ENCODE measurements at places on chromosomes 4 and X.

DNA sequence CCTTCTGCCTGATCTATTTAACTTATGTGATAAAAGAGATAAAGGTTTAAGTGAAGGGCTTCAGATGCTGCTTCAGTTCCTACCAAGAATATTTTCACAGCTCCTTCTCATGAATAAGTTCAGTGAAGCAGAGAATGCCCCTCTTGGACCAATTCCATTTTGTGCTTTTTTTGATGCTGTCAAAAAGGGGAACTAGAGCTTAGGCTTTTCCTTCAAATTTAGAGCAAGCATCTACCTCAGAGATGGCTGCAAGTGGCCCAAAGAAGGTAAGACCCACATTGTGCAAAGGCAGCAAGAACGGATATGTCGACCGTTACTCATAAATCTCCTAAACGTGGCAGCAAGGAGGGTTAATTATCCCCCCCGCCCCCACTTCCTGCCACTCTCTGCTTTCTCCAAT lies 4.5 kb downstream of the CHRDL1 start:
- no peaks in the 10 kb centered on the region for H3K36me3 ChIP-seq
- DNase-seq, result no peak
- no peak overlapping the region for H3K4me3 ChIP-seq
- H3K27ac ChIP-seq, result no peak overlapping the region
- peaks cover under 1% of the 10 kb centered on the region for H3K27me3 ChIP-seq

DNA sequence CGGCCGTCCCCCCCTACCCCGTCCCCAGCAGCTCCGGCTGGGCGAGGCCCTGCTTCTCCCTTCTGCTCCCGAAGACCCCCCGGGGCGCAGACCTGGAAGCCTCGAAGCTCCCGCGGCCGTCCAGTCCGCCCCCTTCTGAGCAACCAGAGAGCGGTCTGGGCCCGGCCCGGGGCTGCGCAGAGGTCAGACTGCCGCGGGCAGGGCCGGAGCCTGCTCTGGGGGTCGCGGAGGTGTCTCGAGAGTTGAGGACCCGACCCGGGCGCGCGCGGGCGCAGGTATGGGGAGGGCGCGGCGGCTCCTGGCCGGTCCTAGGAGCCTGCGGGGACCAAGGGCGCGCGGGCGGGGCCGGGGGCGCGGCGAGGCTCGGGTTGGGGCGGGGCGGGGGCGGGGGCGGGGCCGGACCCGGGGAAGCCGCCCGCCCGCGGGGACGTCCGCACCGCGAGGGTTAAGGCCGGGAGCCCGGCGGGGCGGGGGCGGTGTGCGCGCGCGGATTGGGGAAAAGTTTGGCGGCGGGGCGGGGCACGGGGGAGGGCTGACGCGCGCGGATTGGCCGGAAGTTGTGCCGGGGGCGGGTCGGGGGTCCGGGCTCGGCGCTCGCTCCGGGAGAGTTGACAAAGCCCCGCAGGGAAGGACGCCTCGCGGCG lies at the start of gene FGFRL1:
FGFRL1 (plus strand) TSS at position 605 of the 644 bp plus-strand sequence. CDS start 860 bp downstream, outside the sequence.
- no peaks in the 10 kb centered on the region for H3K36me3 ChIP-seq
- peaks cover 30% of the 10 kb centered on the region for H3K27me3 ChIP-seq
- peak within 1 kb of the TSS; percentile 71 for H3K4me3 ChIP-seq
- peak; percentile 96 for DNase-seq
- peak within 1 kb of the TSS; percentile 66 for H3K27ac ChIP-seq

- no peak for DNase-seq
- H3K27me3 ChIP-seq, result peaks cover 3% of the 10 kb centered on the region
- H3K4me3 ChIP-seq, result peak overlapping the region; percentile 99
- peaks cover 27% of the 10 kb centered on the region for H3K4me1 ChIP-seq
- H3K27ac ChIP-seq, result peak overlapping the region; percentile 56
Measured at GRCh38 chr4:88458104-88458740, 1.3 kb downstream of the HERC5 start.

- H3K27me3 ChIP-seq, result no peaks in the 10 kb centered on the region
- H3K36me3 ChIP-seq, result no peaks in the 10 kb centered on the region
- no peak overlapping the region for H3K4me3 ChIP-seq
- H3K4me1 ChIP-seq, result peaks cover 5% of the 10 kb centered on the region
- H3K27ac ChIP-seq, result no peak overlapping the region
Measured at GRCh38 chr4:54780149-54780495, 122.4 kb downstream of the KIT start.

- no peak for DNase-seq
- H3K27me3 ChIP-seq, result no peaks in the 10 kb centered on the region
Measured at GRCh38 chr4:43567644-43568043, 675.1 kb downstream of the GRXCR1 start.

DNA sequence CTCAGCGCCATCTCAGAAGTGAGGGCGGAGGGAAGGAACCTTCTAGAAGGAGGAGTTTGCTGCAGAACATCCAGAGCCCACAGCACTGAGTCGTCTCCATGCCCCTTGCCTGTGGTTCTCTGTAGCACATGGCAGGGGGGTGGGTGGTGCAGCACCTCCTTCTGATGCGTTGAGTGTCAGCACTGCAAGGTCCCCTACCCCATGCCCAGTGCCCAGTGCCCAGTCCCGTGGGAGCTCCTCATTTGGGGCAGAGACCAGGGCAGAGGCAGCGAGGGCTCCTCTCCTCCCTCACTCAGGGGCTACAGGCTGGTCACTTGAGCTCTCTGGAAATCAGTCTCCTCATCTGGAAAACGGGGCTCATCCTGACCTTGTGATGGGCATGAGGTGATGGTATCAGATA lies 78.1 kb downstream of the HTRA3 start:
- H3K27me3 ChIP-seq, result no peaks in the 10 kb centered on the region
- no peak for DNase-seq
- H3K27ac ChIP-seq, result no peak overlapping the region
- H3K36me3 ChIP-seq, result no peaks in the 10 kb centered on the region
- no peaks in the 10 kb centered on the region for H3K4me1 ChIP-seq

GRCh38 chr4:139455126-139455538 lies 1.2 kb downstream of the RAB33B start:
- H3K4me3 ChIP-seq, result peak overlapping the region; percentile 93
- no peaks in the 10 kb centered on the region for H3K36me3 ChIP-seq
- H3K4me1 ChIP-seq, result peaks cover 59% of the 10 kb centered on the region
- no peak for DNase-seq

- H3K27ac ChIP-seq, result peak overlapping the region; percentile 50
- no peak for DNase-seq
- no peaks in the 10 kb centered on the region for H3K36me3 ChIP-seq
- no peak overlapping the region for H3K4me3 ChIP-seq
- no peaks in the 10 kb centered on the region for H3K27me3 ChIP-seq
Measured at GRCh38 chr4:36332023-36332781, 50.8 kb downstream of the DTHD1 start.

DNA sequence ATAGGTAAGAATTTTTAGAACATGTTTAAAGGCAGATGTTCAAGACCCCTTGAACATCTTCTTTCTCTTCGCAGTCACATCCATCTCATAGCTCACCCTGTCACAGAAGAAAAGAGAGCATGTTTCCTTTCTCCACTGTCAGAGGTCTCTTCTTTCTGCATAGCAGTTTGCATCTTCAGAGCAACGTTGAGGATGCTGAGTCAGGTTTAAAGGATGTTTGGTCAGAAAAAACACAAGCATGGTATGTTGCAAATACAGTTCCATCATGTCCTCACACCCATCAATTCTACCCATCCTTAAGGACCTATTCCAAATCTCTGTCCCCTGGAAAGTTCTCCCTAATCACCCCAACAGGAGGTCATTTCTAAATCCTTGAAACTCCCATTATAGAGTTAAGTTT lies 84.8 kb downstream of the STOX2 start:
- no peak overlapping the region for H3K4me3 ChIP-seq
- H3K27ac ChIP-seq, result no peak overlapping the region
- H3K36me3 ChIP-seq, result no peaks in the 10 kb centered on the region
- DNase-seq, result no peak
- H3K4me1 ChIP-seq, result no peaks in the 10 kb centered on the region

- H3K27me3 ChIP-seq, result no peaks in the 10 kb centered on the region
- no peak for DNase-seq
- no peaks in the 10 kb centered on the region for H3K4me1 ChIP-seq
- H3K36me3 ChIP-seq, result no peaks in the 10 kb centered on the region
- H3K4me3 ChIP-seq, result no peak overlapping the region
- H3K27ac ChIP-seq, result no peak overlapping the region
Measured at GRCh38 chr4:164508771-164509170, 245.2 kb upstream of the SMIM31 start.

DNA sequence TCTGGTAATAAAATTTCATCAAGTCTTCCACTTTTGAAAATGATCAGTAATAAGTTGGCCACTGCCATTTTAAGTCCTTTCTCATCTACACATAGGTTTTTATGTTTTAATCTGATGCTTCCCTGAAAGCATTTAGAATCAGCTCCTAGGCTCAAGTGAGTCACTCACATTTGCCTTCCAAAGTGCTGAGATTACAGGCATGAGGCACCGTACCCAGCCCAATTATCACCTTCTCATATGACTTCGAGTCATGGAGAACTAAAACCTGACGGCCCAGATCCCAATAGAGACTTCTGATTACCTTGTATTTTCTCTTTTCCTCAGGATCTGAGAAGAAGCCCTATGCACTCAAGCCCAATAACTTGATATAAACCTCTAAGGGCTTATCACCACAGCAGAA lies 140.8 kb downstream of the OPHN1 start:
- H3K36me3 ChIP-seq, result no peaks in the 10 kb centered on the region
- H3K4me1 ChIP-seq, result no peaks in the 10 kb centered on the region
- no peak overlapping the region for H3K27ac ChIP-seq
- no peak for DNase-seq
- H3K4me3 ChIP-seq, result no peak overlapping the region

DNA sequence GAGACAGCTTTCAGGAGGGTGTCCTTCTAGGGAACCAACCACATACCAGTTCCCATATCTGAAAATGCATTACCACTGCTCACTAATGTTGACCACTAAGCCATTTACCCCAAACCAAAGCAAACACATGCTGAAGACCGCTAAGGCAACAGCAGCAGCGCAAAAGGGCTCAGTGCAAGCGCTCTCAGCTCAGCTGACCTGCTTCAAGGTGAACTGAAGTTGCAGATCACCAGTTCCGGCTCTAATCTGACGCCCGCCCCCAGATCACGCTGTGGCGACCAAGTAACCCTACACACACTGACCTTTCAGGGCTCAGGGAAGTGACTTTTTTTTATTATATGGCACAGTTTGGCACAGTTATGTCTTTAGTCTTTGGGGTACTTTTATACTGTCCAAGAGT lies 5.8 kb downstream of the MECP2 start:
- H3K4me1 ChIP-seq, result peaks cover 69% of the 10 kb centered on the region
- H3K36me3 ChIP-seq, result peaks cover 23% of the 10 kb centered on the region
- H3K27me3 ChIP-seq, result no peaks in the 10 kb centered on the region
- peak; percentile 23 for DNase-seq

- no peak overlapping the region for H3K27ac ChIP-seq
- no peak for DNase-seq
- no peaks in the 10 kb centered on the region for H3K36me3 ChIP-seq
- H3K27me3 ChIP-seq, result no peaks in the 10 kb centered on the region
- no peak overlapping the region for H3K4me3 ChIP-seq
Measured at GRCh38 chr4:59814402-59815010, 1385.6 kb upstream of the ADGRL3 start.

DNA sequence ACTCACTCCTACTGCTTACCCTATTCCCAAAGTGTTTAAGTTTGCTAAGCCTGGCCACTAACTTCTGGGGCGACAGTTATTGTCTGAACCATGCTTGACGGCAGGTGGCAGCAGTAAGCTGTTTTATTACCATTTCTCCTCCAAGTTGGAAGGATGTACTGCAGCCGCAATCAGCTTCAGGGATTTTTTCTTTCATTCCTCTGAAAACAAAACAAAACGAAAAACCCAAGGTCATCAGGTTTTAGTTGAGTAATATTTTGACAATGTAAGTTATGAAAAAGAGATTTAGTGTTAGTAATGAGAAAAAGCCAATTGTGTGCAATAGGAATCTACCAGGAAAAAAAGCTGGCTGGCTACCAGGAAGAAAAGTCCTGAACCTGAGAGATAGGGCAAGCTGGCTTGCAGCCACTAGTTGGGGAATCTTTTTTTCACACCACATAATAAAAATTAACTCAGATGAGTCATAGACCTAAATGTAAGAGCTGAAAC lies 13.2 kb upstream of the RAB9B start:
- H3K36me3 ChIP-seq, result no peaks in the 10 kb centered on the region
- DNase-seq, result peak; percentile 47
- H3K27ac ChIP-seq, result no peak overlapping the region
- H3K4me3 ChIP-seq, result no peak overlapping the region
- H3K27me3 ChIP-seq, result no peaks in the 10 kb centered on the region

DNA sequence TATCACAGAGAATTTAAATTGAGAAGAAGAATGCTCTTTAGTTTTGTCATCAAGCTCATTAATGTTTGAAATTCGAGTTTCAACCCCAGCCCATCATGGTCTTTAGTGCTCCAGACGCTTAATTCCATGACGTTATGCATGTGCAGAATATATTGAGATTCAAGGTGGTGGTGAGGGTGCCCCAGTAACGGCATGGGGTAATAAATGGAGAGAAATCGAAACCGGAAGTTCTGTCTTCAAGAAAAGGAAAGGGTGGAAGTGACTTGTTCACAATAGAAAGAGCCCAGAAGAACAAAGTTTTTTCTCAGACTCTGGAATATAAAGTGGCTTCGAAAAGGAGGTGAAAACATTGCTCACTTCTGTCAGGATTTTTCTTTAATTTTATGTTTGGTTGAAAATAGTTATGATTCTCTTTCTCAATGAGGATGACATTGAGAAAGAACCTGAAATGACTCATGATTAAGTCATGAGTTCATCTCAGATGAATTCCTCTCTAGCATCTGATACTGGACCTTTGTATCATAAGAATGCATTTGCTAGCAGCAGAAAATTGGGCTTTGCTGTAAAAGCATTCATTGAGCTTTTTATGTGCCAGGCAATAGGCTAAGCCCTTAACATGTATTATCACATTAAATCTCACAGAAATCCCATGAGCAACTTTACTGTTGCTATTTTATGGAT lies 779 bp upstream of the DDX60L start:
- H3K36me3 ChIP-seq, result peaks cover 3% of the 10 kb centered on the region
- peak overlapping the region; percentile 95 for H3K4me3 ChIP-seq
- H3K27ac ChIP-seq, result peak overlapping the region; percentile 99
- H3K4me1 ChIP-seq, result peaks cover 58% of the 10 kb centered on the region

GRCh38 chrX:153411255-153411987 lies at the start of gene ZFP92:
Gene ZFP92, plus strand, starts transcription at chrX:153411472. Its CDS starts 6,851 bp downstream, at chrX:153418323.
- no peak within 1 kb of the TSS for H3K27ac ChIP-seq
- H3K4me1 ChIP-seq, result peaks cover 8% of the 10 kb centered on the region
- H3K36me3 ChIP-seq, result no peaks in the 10 kb centered on the region
- peak; percentile 50 for DNase-seq
- peak within 1 kb of the TSS; percentile 73 for H3K4me3 ChIP-seq
- no peaks in the 10 kb centered on the region for H3K27me3 ChIP-seq

GRCh38 chr4:86334020-86334750 lies 25.7 kb downstream of the MAPK10 start:
- DNase-seq, result no peak
- H3K27me3 ChIP-seq, result no peaks in the 10 kb centered on the region
- no peaks in the 10 kb centered on the region for H3K36me3 ChIP-seq
- no peak overlapping the region for H3K27ac ChIP-seq
- no peaks in the 10 kb centered on the region for H3K4me1 ChIP-seq
- no peak overlapping the region for H3K4me3 ChIP-seq

- peak; percentile 92 for DNase-seq
- peaks cover 40% of the 10 kb centered on the region for H3K4me1 ChIP-seq
- H3K27ac ChIP-seq, result peak overlapping the region; percentile 87
- H3K27me3 ChIP-seq, result no peaks in the 10 kb centered on the region
- H3K4me3 ChIP-seq, result peak overlapping the region; percentile 92
Measured at GRCh38 chr4:26857278-26858034, 3.2 kb upstream of the STIM2 start.

Measured in activated naive CD8-positive, alpha-beta T cell treated with anti-CD3 and anti-CD28 coated beads, Interleukin-2, amount 50 U/mL, for 24 hours (primary cell).